ENCODE measurements at places on chromosomes 3 and 15.

GRCh38 chr3:123258811-123259420 lies 57.2 kb downstream of the SEC22A start:
- peak; percentile 78 for DNase-seq

DNA sequence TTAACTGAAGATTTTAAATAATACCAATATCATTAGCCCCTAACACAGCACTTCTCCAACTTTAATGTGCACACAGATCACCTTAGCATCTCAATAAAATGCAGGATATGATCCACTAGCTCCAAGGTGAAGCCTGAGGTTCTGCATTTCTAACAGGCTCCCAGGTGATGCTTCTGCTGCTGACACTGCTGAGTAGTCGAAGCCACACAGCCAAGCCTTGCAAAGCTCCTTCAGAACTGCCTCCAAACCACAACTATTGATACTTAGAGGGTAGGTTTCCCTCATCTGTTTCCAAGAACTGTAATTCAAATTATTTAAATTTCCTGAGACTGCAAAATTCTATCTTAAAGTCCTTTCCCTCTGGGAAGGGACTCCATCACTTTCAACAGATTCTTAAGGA lies 3.9 kb downstream of the RIOX2 start:
- no peak for DNase-seq

DNA sequence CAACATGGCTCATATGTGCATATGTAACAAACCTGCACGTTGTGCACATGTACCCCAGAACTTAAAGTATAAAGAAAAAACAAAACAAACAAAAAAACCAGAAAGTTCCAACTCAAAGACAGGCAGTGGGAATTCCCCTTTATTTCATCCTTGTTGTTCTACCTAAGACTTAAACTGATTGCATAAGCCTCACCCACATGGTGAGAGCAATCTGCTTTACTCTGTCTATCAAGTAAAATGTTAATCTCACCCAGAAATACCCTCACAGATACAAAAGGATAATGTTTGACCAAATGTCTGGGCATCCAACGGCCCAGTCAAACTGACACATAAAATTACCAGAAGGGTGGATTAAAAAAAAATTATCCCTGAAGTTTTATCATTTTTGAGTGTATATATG lies 190.9 kb upstream of the PLSCR5 start:
- DNase-seq = no peak

GRCh38 chr3:97821287-97821773 lies 481 bp upstream of the CRYBG3 start:
- DNase-seq = peak; percentile 45

- no peak for DNase-seq
These were observed 208.8 kb downstream of the ADAMTS17 start for GRCh38 chr15:100133001-100133400.

- DNase-seq = no peak
These were observed 301.1 kb downstream of the DIPK2A start for GRCh38 chr3:144272680-144273079.

- DNase-seq = no peak
These were observed 54.0 kb upstream of the MYZAP start for GRCh38 chr15:57537488-57538264.

DNA sequence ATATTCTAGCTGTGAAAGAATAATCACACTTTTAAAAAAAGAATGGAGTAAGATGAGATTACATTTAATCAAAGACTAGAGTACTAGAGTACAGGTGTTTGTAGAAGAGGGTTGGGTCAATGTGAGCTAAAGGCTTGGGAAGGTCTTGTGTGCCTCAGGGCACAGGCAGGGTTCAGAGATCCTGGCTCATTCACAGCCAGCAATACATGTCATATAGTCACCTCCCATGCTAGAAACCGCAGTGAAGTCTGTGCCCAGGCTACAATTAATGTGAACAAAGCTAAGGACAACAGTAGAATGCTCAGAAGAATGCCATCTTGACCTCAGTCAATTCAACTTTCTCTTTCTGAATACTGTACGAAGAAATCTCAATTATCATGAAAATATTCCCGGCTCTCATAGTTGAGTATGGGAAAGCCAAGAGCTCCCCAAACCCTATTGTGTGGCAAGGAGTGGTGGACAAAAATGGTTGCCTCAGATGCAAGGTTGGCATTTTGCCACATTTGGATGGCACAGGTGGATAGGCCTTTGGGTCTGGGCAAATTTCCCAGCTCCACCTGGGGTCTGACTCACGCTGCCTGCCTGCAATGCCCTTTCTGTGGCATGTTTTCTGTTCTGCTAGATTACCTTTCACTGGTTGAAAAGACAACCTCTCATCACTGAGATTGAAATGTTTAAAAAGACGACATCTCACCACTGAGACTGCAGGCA lies 70.2 kb downstream of the NMD3 start:
- DNase-seq = peak; percentile 54

- no peak for DNase-seq
These were observed 39.6 kb upstream of the LAMP3 start for GRCh38 chr3:183202004-183202722.

DNA sequence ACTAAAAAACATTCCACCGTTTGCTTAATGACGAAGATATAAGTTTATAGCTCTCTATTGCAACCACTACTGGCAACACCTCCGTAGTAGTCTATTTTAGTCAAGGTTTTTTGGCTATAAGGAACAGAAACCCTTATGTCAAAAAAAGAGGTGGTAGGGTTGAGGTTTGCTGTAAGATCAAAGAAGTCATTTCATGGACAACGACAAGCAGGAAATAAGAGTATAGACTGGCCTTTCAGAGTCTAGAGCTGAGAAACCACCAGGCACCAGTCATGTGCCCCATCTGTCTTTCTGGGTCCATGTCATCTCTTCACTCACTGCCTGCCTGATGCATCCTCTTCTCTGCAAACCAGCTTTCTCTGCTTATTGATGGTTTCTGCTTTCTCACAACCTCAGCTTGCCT lies 42.7 kb downstream of the THBS1 start:
- no peak for DNase-seq

DNA sequence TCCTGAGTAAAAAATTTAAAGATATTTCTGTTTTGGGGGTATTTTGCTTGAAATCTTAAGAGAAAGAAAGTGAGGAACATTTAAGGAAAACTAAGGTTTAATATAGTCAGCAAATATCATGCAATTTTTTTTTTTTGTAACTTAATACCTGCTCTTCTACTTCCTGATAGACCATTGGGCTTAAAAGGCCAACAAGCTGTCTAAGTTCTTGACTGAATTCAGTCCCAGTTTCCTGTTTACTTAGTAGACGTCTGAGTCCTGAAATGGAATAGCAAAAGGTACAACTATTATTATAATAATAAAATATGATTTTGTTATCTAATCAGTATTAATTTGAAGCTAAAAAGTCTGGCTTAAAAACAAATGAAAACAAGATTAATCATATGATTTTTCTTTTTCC lies 37.9 kb downstream of the IQCB1 start:
- peak; percentile 5 for DNase-seq

DNA sequence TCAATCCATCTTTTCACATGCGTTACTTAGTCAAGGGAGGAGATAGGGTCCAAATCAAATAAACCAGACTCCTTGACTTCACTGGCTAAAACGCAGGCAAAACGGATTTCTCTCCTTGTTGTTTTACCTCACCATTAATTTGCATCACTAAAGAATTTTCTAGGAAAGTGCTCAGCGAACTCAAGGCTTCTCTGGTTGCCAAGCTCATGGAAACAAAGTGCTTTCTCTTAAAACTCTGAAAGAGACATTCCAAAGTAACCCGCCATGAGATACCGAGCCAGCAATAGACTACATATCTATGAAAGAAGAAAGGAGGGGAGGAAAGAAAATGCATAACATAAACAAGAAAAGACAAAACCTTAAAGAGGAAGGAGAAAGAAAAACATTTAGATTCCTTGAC lies 211.7 kb upstream of the WNT5A start:
- no peak for DNase-seq

DNA sequence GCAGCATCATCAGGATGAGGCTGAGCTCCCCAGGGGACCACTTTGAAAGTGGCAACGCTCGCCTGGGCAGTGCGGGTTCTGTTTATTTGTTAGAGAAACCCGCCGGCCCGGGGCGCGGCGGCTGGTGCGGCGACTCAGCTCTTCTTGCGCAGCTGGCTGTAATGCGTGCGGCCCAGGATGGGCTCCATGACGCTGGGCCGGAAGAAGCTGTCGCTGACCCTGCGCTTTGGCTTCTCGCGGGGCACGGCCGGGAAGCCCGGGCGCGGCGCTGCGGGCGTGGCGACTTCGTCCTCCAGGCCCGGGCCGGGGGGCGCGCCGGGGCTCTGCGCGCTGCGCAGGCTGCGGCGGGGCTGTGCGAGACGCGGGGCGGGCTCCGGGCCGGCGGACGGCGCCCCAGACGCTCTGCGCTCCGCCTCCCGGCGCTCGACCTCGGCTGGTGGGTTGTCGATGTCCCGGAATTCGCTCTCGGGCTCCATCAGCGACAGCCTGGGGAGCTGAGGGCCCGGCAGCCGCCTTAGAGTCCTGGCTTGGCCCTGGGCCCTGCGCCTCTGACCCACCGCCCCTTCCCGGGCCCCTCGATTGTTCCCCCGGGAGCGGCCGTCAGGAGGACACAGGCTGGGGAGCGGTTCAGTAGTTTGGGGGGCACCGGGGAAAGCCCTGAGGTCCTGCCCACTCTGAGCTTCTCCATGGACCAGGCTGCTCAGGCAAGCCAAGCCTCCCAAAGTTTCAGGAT lies 10.3 kb upstream of the KIF7 start:
- peak; percentile 57 for DNase-seq

All from stomach (tissue), 19 donors.